ENCODE measurements at places on chromosomes 4 and X.
A peak's percentile ranks its signal among the peaks of the same experiment; 100 is the strongest.

DNA sequence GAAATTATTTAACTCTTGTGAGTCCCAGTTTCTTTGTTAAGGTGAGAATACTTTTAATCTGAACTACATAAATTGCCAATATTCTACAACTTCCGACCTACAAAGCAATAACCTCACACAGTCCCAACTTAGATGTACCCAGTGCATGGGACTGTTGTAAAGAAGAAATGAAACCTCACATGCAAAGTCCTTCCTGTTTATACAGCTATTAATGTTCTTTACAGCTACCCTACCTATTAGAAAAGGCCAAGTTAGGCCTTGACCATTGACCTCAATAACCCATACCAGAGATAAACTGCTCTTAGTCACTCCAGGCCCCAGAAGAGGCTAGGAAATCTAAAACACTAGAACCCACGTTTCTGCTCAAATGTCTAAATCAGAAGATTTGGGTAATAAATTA lies 920.1 kb upstream of the TENM3 start:
- no peak for DNase-seq

DNA sequence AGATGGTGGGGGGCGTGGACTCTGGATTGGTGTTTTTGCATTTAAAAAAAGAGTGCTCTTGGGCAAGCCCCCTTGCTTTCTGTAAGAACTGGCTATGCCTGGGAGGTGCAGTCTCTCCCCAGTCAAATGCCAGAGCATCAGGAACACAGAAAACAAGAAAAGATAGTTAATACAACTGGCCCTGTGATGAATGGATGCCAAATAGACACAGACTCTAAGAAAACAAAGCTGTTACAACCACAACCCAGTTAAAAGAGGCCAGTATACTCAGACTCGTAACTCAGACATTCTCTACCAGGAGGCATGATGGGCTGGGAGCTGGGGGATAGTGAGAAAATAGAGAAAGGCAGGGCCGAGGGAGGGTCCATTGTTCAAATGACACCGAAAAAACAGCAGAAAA lies 32.5 kb upstream of the C1QTNF7 start:
- DNase-seq, result no peak

GRCh38 chr4:108244606-108245005 lies 75.9 kb upstream of the LEF1 start:
- no peak for DNase-seq

GRCh38 chr4:185119927-185120630 lies 23.0 kb upstream of the SLC25A4 start:
- no peak for DNase-seq

DNA sequence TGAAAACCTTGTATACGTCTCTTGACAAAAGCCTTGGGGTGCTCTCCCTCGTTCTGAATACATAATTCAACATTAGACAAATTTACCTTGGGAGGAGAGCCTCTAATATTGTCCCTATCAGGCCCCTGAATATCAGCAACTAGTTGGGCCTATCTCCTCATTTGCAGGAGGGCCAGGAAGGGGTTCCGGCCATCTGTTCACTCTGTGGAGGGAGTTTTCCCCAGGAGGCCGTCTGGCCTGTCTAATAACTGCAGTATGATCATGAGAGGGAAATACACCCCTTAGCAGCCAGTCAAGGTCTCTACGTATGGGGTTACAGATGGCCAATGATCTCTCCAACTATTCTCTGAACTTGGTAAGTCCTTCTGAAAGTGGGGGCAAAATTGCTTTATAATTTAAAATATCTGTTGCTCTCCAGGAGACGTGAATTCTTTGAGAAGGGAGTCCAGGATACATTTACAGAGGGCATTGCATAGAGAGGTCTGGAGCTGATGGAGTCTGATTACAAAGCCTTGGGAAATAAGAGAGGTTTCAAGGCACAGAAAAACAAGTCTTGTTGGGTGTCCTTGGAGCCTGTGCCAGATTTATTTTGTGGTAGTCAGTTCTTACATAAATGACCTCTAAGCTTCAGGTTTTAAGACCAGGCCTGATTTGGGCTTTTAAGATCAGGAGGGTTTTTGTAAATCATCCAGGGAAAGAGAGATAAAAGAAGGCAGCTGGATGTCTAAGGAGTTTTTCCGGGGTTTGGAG lies 48.2 kb upstream of the UXT start:
- DNase-seq, result no peak

- no peak for DNase-seq
Observed at GRCh38 chrX:15468036-15468435, 25.1 kb downstream of the PIR start.

DNA sequence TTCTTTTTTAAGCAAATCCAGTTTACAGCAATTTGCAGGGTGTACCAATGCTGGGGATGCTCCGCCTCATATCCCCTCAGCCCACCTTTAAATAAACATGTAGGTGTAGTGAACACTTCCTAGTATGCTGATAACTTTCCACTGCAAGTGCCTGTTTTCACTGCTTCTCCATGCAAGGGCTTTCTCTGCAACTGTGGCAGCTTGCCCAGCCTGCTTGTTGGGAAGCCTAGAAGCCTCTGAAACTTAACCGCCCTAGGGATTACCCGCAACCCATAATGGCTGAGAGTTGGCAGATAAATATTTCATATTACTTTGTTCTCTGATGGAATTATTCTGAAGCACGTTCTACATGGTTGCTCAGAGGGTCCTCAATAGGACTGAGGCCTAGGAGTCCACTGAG lies 253.7 kb upstream of the DDX53 start:
- no peak for DNase-seq

DNA sequence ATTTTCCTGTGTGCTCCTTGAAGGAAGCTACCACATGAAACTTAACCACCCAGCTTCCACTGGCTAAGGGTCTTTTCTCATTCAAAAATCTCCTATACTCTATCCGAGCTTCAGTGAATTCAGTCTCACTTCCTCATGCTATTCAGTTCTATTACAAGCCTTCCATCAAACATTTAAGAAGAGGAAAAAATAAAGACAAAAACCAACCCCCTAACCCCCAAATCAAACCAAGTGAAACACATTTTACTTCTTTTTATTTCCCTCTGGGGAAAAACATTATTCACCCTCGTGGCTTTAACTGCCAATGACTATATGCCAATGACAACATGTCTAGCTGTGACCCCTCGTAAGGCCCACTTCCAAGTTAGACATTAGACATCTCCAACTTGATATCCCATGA lies 16.2 kb upstream of the WDR19 start:
- DNase-seq, result no peak

GRCh38 chr4:183639291-183639690 lies 19.7 kb downstream of the RWDD4 start:
- no peak for DNase-seq

- DNase-seq, result no peak
Observed at GRCh38 chr4:54675721-54676461, 18.1 kb downstream of the KIT start.

- no peak for DNase-seq
Observed at GRCh38 chr4:182426901-182427300, 183.7 kb downstream of the TENM3 start.

GRCh38 chr4:66000510-66001117 lies 330.3 kb upstream of the EPHA5 start:
- DNase-seq, result no peak

DNA sequence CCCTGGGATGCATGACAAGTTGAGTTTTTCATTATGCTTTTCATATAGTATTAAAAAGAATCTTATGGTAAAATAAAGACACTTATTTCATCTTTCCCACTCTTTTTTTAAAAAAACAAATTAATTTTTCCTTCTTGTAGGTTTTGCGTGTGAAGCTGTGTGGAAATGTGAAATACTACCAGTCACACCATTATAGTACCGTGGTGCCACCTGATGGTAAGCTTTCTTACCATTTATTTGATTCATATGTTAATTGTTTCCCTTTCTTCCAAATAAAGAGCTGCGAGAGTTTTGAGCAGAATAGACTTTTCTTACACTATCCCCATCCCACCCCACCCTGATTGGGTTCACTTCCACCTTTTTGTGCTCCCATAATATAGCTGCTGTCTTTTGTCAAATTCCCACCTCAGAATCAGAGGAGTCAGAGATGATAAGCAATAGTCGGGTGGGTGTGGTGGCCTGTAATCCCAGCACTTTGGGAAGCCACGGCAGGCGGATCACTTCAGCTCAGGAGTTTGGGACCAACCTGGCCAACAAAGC lies 44.3 kb downstream of the CASP6 start:
- DNase-seq, result no peak

DNA sequence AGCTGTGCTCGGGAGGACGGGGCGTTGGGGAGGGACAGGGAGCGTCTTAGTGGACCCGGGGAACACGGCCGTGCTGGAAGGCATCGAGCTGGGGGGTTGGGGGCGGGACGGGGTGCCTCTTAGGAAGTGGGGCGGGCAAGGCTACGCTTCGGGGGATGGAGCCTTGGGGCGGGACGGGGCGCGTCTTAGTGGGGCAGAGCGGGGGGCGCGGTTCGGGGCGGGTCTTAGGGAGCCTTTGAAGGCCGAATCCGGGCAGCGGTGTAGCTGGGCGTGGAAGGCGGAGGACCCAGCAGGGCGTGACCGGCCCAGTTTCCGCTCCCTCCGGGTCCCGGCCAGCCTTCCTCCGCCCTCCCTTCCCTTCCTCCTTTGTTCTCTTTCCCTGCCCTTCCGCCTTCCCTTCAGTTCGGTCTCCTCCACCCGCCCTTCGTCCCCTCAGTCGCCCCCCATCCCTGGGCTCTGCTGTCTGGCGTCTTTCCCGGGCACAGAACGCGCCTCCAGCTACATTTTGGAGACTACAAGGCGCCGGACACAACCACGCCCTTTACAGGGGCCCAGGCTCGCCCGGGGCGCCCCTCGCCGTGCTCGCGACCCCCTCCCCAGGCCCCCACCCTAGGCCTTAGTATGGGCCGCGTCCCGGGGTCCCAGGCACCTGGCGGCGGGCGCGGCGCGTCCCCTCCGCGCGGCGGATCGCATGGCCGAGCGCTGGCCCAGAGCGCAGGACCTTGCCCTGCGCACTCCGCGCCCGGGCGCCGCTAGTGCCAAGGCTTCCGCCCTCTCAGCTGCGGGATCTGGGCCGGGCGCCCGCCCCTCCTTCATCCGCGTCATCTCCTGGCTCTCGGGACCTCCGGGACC lies at the start of gene ARSD:
Gene ARSD (minus strand): TSS at position 757 of the 852 bp plus-strand sequence. CDS start 64 bp downstream, at position 693.
- DNase-seq, result peak; percentile 0

- no peak for DNase-seq
Observed at GRCh38 chr4:57119054-57119651, 9.0 kb upstream of the IGFBP7 start.

GRCh38 chrX:15128861-15129260 lies 141.0 kb downstream of the ASB9 start:
- DNase-seq, result no peak

GRCh38 chr4:188178806-188179205 lies 39.6 kb downstream of the TRIML1 start:
- DNase-seq, result no peak

GRCh38 chrX:37380256-37380655 lies 31.1 kb downstream of the PRRG1 start:
- DNase-seq, result no peak

- no peak for DNase-seq
Observed at GRCh38 chr4:25821899-25822298, 40.9 kb downstream of the SEL1L3 start.

- DNase-seq, result no peak
Observed at GRCh38 chr4:149512501-149512900, 303.1 kb downstream of the IQCM start.
